ENCODE measurements at places on chromosomes 12 and 14. TPM values are rescaled to one million over a fixed set of nuclear protein-coding genes. Genes with fewer than 3 reads are reported as not detected.

DNA sequence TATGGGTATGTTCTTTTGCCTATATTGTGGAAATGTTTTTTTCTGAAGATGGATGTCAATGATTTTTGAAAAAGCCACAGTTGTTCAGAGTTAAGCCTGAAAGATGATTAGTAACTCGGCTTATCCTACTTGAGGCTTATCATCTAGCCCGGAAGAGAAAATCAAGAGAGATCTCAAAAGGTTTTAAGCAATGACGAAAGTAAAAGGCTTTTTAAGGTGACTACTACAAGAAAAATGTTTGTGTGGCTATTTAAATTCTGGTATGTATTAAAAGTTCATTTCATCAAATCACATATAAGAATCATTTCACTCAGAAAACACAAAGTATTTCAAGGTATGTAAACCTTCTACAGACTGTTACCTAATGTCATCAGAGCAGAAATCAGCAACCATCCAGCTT, 40.2 kb downstream of the HEATR5A start:
- no peak overlapping the region for H3K4me3 ChIP-seq
- no peak for DNase-seq
- H3K36me3 ChIP-seq: peaks cover 5% of the 10 kb centered on the region
- no peaks in the 10 kb centered on the region for H3K27me3 ChIP-seq

Gene TAS2R20
- total RNA-seq: 0.36 TPM

DNA sequence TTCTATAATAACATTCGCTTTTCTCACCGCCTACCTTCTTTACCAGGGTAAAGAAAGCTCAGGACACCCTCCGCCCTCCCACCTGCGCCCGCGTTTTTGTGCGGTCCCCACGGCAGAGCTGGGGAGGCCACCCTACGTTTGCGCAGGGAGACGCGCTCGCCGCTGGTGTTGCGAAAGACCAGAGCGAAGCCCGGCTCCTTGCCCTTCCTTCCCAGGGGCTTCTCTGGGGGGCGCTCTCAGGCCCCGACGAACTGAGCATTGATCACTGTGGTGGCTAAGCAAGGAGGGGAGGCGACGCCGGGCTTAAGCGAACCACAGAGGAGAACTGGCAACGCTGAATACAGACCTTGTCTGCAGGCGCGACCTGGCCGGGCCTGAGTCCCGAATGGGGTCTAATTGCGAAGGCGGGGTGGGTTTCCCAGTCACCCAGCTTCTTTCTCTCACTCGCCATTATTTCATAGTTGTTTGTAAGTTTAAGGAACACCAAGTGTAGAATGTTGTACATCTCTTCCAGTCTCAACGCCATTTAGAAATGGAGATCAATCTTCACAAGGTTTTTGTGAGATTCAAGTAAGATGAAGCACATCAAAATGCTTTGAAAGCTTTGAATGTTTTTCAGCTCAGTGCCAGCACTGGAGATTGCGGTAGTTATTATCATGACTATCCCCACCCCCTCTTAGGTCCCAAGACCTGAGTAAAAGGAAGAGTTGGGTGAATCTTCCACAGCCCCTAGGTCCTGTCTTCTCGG, 1.7 kb upstream of the NKX2-1 start:
- no peak for DNase-seq
- peaks cover 13% of the 10 kb centered on the region for H3K4me1 ChIP-seq
- H3K4me3 ChIP-seq: no peak overlapping the region
- H3K36me3 ChIP-seq: peaks cover 4% of the 10 kb centered on the region

DNA sequence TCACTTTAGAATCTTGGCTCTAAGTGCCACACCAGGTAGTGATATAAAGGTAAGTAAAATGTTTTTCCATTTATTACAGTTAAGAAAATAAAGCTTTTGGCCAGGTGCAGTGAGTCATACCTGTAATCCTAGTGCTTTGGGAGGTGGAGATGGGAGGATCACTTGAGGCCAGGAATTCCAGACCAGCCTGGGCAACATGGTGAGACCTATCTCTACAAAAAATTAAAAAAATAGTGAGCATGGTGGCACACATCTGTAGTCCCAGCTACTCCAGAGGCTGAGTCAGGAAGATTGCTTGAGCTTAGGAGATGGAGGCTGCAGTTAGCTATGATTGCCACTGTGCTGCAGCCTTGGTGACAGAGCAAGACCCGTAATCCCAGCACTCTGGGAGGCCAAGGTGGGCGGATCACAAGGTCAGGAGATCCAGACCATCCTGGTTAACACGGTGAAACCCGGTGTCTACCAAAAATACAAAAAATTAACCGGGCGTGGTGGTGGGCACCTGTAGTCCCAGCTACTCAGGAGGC, 5.0 kb downstream of the FANCM start:
- peaks cover 22% of the 10 kb centered on the region for H3K4me1 ChIP-seq
- H3K27ac ChIP-seq: no peak overlapping the region
- H3K27me3 ChIP-seq: no peaks in the 10 kb centered on the region
- H3K36me3 ChIP-seq: peaks cover 7% of the 10 kb centered on the region

Gene CDC42BPB
- 7.4 TPM for total RNA-seq

- H3K4me3 ChIP-seq: no peak overlapping the region
- no peak for DNase-seq
- H3K36me3 ChIP-seq: no peaks in the 10 kb centered on the region
- no peak overlapping the region for H3K27ac ChIP-seq
Measured at GRCh38 chr12:20628226-20628787, 66.8 kb upstream of the SLCO1C1 start.

Gene FAM216A
- total RNA-seq: 30.0 TPM

Gene KIF21A
- total RNA-seq: 30.5 TPM

DNA sequence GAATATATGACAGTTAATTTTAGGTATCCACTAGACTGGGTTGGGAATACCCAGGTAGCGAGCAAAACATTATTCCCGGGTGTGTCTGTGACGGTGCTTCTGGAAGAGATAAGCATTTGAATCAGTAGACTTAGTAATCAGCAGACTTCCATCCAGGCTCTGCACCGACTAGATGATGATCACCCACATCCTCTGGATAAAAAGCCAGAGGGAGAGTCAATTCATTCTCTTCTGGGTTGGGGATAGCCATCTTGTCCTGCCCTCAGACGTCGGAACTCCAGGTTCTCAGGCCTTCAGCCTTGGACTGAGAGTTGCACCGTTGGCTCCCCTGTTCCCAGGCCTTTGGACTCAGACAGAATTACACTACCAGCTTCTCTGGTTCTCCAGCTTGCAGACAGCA, 168.0 kb downstream of the PHLDA1 start:
- no peak overlapping the region for H3K4me3 ChIP-seq
- no peaks in the 10 kb centered on the region for H3K36me3 ChIP-seq
- no peak overlapping the region for H3K27ac ChIP-seq
- H3K4me1 ChIP-seq: peaks cover 7% of the 10 kb centered on the region
- H3K27me3 ChIP-seq: no peaks in the 10 kb centered on the region

DNA sequence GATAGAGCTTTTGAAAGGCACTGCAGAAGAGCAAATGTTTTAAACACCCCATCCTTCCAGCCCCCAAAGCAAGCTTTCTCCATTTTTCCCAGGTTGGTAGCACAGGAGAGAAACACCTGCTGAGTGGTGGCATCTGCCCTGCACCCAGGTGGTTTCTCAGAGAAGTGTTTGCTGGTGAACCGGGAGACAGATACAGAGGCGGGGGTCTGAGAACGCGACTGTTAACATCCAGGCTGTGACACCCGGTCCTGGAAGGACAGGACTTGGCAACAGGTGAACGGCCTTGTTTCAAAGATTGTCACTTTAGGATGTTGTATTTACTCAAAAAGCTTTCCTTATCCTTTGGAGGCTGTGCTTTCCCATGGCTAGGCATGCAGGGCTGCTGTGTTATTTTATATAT, 18.5 kb downstream of the MMAB start:
- no peak for DNase-seq
- H3K4me3 ChIP-seq: no peak overlapping the region
- no peaks in the 10 kb centered on the region for H3K36me3 ChIP-seq
- H3K4me1 ChIP-seq: no peaks in the 10 kb centered on the region

Gene TSPAN11
- total RNA-seq: not detected

DNA sequence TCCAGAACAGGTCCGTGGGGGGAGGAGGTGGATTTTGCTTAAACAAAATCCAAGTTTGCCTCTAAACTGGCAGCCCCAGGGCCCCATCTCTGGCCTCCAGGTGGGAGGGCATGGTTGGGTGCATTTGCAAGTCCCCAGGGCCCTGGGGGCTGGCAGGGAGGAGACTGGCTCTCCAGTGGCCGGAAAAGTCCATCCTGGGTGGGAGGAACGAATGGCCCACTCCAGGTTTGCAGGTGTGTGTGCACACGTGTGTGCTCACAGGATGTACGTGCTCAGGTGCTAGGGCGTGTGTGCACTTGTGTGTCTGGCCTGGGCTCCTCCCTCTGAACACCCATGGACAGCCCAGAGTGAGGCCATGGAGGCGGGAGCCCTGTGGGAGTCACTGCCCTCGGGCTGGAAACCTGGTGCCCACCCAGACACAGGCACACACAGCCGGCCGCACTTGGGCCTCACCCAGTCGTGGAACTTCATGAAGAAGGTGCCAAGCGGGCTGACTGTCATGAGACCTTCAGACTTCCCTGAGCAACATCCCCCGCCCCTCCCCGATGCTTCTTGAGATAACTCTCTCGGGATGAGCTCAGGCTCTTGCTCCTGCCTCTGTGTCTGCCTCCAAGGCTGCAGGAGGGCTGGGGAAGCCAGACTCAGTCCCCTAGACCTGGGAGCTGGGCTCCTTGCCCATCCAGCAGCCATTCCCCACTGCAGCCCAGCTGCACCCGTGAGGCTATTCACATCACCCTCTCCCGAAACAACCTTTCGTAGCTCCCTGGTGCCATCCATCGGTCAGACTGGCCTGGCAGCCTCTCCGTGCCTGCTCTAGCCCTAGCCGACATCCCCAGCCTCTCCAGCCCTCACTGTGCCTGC, 9.4 kb downstream of the AHNAK2 start:
- no peak overlapping the region for H3K27ac ChIP-seq
- peaks cover 7% of the 10 kb centered on the region for H3K27me3 ChIP-seq
- no peaks in the 10 kb centered on the region for H3K36me3 ChIP-seq
- H3K4me1 ChIP-seq: no peaks in the 10 kb centered on the region
- H3K4me3 ChIP-seq: no peak overlapping the region

All from activated CD4-positive, alpha-beta memory T cell treated with anti-CD3 and anti-CD28 coated beads for 36 hours (primary cell).